ENCODE measurements at places on chromosomes 2 and 18.

- DNase-seq = no peak
These were observed 22.2 kb upstream of the TTC39C start for GRCh38 chr18:23992089-23992940.

DNA sequence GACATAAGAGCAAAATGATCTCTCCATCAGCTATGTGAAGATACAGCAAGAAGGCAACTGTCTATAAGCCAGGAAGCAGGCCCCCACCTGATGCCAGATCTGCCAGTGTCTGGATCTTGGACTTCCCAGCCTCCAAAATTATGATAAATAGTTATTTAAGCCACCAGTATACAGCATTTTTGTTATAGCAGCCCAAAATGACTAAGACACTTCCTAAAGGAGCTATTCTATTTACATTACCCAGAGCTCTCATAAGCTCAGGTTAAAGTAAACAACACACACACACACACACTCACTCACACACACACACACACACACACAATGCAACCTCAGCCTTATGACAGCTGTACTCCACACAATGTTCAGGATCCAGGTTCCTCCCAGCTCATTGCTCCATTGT, 5.7 kb upstream of the YPEL5 start:
- no peak for DNase-seq

- DNase-seq = no peak
These were observed 487.6 kb downstream of the THSD7B start for GRCh38 chr2:137252934-137253333.

GRCh38 chr2:2570871-2571270, 239.8 kb upstream of the MYT1L start:
- DNase-seq = no peak

- no peak for DNase-seq
These were observed 10.2 kb downstream of the ACKR3 start for GRCh38 chr2:236579746-236580315.

- DNase-seq = no peak
These were observed 273.1 kb downstream of the NAPG start for GRCh38 chr18:10798727-10799550.

DNA sequence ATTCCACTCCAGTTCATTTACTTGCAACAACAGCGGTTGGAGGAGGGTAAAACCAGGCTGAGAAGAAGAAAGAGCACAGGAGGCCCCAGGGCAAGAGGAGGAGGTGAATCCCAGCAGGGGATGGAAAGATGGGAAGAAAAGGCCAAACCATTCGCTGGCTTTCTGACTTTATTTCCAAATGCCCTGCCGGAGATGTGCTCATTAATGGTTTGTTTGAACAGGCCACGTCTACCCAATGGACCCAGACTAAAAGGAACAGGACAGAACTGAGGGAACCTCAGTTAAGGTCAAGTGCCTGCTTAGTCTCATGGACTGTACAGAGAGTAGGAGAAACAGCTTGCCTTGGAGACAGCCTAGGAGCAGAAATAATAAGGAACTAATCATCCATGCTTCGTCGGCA, 121.6 kb upstream of the NDUFV2 start:
- no peak for DNase-seq

- DNase-seq = no peak
These were observed 76.0 kb downstream of the EPC2 start for GRCh38 chr2:148720501-148721001.

Measured in erythroblast (primary cell).